ENCODE measurements at places on chromosomes 12 and 14. TPM values are rescaled to one million over a fixed set of nuclear protein-coding genes. Genes with fewer than 3 reads are reported as not detected.

DNA sequence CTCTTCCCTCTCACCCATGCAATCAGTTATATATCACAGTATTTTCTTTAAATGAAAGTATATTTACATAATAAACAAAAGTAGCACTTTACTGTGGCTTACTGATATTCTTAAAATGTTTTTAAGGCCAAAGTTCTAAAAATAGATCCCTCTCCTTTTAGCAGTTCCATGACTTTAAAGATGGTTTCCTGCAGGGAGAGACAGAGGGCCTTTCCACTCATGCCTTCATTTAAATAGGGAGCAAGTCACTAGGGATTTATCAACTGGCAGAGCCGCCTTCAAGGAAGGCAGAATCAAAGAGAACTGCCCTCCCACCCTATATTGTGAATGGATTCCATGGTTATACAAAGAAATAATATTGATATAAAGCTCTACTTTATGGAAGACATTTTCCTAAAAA lies 55.5 kb downstream of the DUSP16 start:
- DNase-seq, result no peak

DNA sequence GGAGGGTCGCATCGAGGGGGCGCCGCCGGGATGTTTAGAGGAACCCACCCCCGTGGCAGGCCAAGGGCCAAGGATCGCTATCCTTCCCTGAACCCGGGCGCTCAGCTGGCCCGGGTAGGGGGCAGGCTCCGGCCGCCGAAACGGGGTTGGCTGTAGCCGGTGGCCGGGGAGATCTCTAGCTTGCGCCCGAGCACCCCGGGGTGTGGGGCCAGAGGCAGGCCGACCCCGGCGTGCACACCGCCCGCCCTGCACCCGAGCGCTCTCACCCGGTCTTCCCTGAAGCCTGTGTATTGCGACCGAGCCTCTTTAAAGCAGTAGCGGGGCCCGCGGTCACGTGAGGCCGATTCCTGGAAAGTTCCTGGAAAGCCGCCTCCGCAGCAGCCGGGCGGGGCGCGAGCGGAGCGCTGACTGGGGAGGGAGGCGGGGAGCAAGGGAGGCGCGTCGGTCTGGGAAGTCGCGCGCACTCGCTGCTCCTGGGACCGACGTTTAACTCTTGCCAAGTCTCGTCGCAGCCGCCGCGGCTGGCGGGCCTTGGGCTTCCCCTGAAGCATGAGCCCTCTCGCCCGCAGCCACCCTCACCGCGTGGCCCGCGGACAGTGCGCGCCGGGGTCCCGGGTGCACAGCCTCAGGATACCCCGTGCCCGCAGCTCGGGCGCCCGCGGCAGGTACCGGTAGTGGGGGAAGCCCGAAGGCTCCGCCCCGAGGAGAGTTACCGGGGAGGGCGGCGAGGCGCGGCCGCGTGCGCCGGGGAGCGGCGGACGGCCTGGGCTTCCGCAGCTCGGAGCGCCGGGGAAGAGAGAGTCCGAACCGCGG lies 1.7 kb upstream of the SOCS2 start:
- DNase-seq, result peak; percentile 85

GRCh38 chr12:98144953-98145352 lies 370.4 kb upstream of the TMPO start:
- no peak for DNase-seq

- peak; percentile 39 for DNase-seq
These were observed 63.0 kb upstream of the PTHLH start for GRCh38 chr12:28035500-28035899.

DNA sequence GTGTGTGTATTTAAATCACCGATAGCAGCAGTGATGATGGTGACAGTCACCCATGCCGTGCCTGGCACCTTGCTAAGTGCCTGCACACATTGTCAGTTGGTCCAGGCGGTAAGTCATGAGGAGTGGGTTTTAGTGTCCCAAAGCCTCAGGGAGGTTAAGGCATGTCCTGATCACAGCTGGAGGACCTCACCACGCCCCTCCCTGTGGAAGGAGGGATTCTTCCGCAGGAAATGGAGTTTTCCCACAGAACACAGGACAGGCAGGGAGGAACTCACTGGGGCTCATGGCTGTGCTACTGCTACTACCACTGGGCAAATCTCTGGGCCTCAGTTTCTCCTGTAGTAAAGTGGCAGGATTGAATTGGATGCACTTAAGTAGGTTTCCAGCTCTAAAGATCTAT lies 142.3 kb downstream of the CACNA1C start:
- no peak for DNase-seq

DNA sequence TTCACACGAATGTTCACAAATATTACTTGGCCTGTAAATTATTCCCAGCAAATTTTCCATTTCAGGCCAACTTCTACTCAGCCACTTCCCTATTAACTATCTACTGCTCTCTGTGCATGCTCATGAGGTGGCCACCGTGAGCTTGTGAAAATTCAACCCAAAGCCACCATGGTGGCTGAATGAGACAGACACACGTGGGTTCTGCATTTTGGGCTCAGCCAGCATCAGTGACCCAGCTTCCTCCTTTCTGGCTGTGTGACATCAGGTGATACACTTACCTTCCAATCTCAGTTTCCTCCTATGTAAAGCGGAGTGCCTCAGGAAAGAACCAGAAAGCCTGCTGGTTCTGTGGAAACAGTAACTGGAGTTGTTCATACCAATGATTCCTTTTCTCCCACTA lies 175.8 kb downstream of the FOXN3 start:
- DNase-seq, result no peak

DNA sequence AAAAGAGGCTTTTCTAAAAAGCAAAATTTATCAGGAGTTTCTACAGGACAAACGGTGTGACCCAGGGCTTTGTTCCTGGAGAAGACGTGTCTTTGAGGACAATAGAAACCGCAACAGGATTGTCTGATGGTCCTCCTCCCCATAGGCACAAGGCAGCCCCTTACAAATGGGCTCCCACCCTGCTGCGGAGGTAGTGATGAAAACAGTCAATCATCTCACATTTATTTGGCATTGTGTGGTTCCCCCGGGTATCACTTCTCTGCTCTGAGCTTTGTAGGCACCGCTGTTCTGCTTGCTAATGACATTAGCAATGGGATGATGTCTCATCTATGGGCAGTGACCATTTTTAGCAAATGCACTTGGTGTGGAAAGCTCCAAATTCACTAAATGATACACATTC lies 155.5 kb upstream of the TMPO start:
- no peak for DNase-seq

- no peak for DNase-seq
These were observed 29.5 kb upstream of the CISTR start for GRCh38 chr12:53781228-53781801.

GRCh38 chr12:94071258-94071657 lies 77.1 kb upstream of the PLXNC1 start:
- no peak for DNase-seq

- no peak for DNase-seq
These were observed 37.1 kb downstream of the TGFB3 start for GRCh38 chr14:75944607-75945241.

DNA sequence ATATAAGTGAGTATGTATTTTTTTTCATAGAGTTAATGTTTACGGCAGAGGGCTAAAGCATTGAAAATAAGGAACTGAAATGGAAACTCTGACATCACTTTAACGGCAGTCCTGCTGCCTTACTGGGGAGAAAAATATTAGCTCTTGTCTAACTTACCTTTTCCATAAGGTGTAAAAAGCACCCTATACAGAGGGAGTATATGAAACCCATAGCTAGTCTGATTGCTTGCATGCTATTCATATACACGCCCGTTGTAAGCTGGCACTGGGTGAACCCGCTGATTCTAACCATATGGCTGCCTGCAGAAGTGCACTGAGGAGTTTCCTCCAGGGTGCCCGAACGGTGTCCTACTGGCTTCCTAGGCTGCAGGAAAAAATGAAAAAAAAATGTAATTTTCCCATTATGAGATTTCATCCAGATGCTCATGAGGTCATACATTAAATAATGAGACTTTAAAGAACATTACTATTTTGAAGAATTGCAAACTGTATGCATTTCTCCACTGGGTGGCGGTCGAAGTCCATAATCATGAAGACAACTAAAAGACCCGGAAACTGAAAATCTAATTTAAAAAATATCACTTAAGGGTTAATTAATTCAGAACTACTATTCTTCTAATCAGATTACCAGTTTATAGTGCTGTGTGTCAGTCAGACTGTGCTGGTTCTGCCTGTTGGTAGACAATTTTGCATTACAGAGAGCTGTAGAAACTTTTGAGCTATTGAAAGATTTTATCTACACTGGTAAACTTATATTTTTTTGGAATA lies 144.7 kb downstream of the ALX1 start:
- DNase-seq, result no peak

DNA sequence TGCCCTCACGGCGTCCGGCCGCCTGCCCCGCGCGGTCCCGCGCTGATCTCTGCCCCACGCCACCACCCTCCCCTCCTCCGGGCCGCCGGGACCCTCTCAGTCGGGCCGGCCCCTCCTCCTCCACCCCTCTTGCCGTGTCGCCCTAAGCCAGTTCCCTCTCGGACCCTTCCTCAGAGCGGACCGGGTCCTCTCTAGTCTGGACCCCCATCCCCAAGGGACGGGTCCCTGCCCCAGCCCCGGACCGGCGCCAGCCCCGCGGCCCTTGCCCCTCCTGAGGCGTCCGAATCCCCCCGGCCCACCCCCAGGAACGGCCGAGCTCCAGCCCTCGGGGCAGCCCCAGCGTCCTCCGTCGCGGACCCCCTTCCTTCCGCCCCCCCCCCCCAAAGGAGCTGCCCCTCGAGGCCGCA lies 485 bp downstream of the PPP4R4 start:
- no peak for DNase-seq

DNA sequence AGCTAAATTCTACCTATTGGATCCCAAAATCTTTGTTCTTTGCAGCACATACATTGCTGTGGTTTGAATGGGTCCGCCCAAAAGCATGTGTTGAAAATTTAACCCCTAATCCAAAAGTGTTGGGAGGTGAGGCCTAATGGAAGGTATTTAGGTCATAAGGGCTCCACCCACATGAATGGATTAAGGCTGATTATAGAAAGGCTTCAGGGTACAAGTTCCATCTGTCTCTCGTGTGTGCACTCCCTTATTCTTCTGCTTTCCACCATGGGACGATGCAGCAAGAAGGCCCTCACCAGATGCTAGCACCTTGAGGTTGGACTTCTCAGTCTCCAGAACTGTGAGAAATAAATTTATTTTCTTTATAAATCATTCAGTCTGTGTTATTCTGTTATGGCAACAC lies 190.9 kb downstream of the SOX5 start:
- DNase-seq, result no peak

DNA sequence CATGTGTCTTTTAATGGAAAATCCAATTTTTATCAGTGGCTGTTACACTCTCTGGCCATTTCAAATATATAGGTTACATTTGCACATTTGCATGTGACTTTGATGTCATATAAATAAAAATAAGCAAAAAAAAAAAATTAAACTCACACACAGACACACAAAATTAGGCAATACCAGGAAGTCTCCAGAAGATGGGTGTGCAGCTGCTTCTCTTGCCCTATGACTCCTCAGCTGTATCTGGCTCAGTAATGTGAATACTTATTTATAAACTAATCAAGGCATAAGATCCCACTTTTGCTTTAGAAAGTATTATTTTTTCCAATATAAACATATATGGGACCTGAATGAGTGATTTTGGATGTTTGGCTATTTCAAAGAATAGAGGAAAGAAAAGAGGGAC lies 461.1 kb downstream of the LRIG3 start:
- no peak for DNase-seq

GRCh38 chr12:101287357-101287756 lies 7.5 kb downstream of the UTP20 start:
- no peak for DNase-seq

- DNase-seq, result no peak
These were observed 11.8 kb downstream of the ZFYVE21 start for GRCh38 chr14:103727313-103727980.

- DNase-seq, result peak; percentile 11
These were observed 947 bp downstream of the GAS2L3 start for GRCh38 chr12:100574187-100575074.

GRCh38 chr12:9032202-9032964 lies 43.0 kb downstream of the KLRG1 start:
- DNase-seq, result no peak

GRCh38 chr12:92650228-92650822 lies 52.5 kb upstream of the PLEKHG7 start:
- no peak for DNase-seq

GRCh38 chr12:18676141-18676540 lies 61.7 kb downstream of the PLCZ1 start:
- DNase-seq, result no peak

DNA sequence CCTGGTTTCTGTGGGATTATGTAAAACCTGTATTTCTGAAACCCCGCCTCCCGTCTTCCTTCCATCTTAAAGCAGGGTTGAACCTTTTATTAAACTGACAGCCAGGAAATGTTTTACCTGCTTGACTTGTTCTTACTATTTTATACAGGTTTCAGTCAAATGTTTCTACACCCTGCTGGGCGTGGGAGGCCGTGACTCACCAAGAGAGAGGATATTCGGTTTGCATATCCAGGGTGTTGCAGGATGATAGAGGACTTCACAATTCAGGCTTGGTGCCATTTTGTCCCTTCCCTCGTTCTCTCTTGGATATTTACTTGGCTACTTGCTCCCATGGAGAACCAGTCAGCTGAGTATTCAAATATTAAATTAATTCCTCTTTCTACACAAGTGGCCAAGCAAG lies 69.7 kb downstream of the ARF6 start:
- no peak for DNase-seq

GRCh38 chr14:55301437-55302121 lies 30.4 kb downstream of the FBXO34 start:
- peak; percentile 5 for DNase-seq

DNA sequence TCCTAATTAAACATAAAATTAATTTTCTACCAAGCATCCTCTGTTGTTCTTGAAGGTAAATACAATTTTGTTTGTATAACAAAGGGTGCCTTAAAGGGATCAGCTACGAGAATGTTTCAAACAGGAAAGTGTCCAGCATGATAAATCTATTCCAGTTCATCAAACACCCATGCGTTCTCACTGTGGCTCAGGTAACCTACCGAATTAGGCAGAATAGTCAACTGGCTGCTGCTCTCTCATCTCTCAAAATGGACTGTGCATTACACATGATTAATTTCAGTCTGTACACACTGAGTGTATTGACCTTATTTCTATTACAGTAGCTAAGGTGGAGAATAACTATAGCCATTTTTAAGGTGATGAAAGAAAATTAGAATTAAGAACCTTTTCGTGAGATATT lies 127.5 kb upstream of the RMST start:
- no peak for DNase-seq

EPYC gene
- 5.6 TPM for total RNA-seq

RASSF8 gene
- 19.8 TPM for total RNA-seq

LRRC43 gene
- total RNA-seq, result not detected

MMP14 gene
- total RNA-seq, result 298 TPM

RPL10L gene
- not detected for total RNA-seq

NAB2 gene
- total RNA-seq, result 16.5 TPM

KLHDC2 gene
- total RNA-seq, result 41.2 TPM

LRRIQ1 gene
- 0.15 TPM for total RNA-seq

CD69 gene
- not detected for total RNA-seq

TNS2 gene
- total RNA-seq, result 18.3 TPM
